ENCODE measurements at places on chromosomes 1 and 21.

- no peak for DNase-seq
These were observed 25.1 kb upstream of the APP start for GRCh38 chr21:26195708-26196107.

- no peak for DNase-seq
These were observed 444.7 kb upstream of the NFIA start for GRCh38 chr1:60637651-60638050.

DNA sequence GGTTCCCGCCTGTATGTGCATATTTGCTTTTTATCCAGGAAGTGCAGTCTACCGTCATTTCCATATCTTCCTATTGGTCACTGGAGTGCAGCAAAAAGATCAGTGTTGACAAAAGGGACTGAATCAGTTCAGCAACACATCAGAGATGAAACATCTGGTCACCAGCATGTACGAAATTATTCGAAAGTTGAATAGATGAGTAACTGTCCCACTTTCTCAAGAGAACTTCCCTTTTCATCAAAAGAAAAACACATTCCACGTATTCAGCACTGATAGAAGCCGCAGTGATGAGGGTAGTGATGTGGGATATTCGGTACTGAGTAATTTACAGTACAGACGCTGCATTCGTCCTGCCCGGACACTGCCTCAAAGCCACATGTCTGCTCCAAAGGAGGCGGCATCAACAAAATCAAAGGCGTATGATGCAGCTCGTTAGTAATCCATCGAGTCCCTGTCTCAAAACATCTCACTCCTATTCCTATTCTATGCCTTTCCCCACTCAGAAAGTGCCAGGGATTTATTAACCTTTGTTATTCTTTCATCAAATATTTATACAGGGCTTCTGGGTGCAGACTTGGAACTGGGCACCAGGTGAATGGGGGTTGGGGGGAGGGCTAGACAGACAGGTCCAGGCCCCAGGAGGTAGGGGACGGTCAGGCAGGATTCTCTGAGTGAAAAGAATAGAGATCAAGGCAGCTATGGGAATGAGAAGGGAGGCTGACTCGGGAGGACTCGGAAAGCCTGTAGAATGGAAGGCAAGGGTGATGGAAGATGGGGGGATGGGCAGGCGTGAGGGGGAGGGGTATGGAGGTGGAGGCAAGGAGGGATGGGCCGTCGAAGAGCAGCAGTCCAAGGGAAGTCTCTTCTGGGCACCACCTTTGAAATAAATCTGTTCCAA is 79.5 kb upstream of the SLC45A1 start:
- DNase-seq: no peak

DNA sequence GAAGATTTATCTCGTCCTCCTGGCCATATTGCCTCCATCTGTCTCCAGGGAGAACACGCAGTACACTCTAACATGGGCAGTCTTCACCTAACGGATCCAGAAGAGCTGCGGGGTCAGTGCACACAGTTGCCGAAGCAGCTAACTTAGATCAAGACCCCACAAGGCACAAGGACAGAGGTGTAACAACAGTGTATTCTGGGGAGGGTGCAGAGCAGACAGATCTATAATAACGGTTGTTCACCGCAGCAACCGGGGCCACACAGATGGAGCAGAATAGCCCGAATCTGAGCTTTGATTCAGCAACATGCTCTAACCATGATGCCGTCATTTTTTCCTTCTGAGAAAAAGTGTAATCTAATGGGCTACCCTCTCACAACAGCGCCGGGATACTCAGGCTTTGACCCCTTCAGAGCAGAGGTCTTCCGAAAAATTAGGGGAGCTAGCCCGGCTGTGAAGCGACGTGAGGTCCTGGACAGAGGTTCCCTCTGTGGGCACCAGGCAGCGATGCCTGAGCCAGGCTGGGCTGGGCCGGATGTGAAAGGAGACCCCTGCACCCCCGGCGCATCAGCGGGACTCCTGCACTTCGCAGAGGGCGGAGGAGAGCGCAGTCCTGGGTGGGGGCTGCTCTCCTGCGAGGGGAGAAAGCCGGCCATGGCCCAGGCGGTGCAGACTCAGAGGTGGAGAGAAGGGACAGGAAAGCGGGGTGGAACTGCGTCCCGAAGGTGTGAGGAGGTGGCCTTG is 57.5 kb downstream of the BCL9 start:
- no peak for DNase-seq

GRCh38 chr1:242224461-242224860 is 225.6 kb upstream of the MAP1LC3C start:
- no peak for DNase-seq

DNA sequence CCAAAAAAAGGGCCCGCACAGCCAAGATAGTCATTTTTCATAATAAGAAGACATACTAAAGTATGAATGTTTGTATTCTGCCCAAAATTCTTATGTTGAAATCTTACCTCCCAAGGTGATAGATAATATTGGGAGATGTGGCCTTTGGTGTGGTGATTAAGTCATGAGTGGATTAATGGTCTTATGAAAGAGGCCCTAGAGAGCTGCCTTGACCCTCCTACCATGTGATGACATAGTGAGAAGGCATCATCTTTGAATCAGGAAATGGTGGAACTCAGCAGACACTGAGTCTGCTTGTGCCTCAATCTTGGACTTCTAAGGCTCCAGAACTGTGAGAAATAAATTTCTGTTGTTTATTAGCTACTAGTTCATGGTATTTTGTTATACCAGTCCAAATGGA is 11.8 kb upstream of the RNPC3 start:
- no peak for DNase-seq

Measured in stimulated activated naive B cell treated with anti-CD40 and anti-IgM and Interleukin-4, amounts not matched to agents 10 μg/mL and 1 μg/mL and 100 μg/mL, for 72 hours (primary cell).